ENCODE measurements at places on chromosomes 1 and 21.
A peak's percentile ranks its signal among the peaks of the same experiment; 100 is the strongest.

DNA sequence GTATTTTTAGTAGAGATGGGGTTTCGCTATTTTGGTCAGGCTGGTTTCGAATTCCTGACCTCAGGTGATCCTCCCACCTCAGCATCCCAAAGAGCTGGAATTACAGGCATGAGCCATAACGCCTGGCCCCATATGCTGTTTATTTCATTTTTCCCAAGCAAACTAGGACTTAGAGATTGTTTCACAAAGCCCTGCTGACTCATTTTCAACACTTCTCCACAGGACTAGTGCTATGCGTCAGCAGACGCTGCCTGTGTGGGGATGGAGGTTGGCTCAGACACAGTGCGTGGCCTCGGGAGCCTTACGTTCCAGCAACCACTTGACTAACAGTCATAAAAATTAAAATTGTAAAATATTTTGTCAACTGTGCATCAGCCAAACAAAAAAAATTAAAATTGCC is 22.7 kb downstream of the PKNOX1 start:
- DNase-seq, result no peak

DNA sequence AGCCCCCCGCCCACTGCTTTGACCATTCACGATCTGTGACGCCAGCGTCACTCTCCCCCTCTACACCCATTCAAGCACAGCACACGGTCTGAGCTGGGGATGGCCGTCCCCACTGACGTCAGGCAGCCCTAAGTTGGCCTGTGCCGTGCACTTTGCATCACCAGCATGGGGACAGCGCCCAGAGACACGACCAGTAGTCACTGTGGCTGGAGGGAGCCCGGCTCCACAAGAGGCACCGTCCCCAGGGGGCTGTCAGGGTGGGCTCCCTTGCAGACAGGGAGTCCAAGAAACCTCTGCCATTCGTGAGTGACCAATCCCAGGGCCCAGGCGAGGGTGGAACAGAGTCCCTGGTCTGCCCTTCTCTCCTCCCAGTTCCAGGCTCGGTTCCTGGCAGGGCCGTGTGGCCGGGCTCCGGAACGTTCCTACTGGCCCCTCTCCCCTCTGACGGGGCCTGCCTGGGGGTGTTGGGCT is 2.3 kb downstream of the KRTAP10-8 start:
- no peak for DNase-seq

DNA sequence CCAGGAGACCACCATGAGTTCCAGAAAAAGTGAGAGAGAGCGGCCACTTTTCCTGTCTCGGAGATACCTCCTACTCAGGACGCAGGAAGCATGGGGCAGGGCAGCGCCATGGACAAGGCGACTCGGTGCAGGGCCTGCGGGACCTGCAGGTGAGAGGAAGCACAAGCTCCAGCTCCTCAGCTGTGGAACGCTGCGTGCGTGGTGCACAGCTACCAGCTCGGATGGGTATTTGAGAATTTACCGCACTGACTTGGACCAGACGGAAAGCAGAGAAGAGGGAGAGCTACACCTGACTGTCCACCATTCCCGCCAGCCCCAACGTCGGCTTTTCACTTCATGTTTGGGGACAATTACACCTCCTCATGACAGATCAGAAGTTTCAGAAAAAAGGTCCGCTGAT is 8.2 kb upstream of the CDK11A start:
- DNase-seq, result no peak

- no peak for DNase-seq
These were observed 5.9 kb upstream of the KIF17 start for GRCh38 chr1:20723537-20724363.

- no peak for DNase-seq
These were observed 84.8 kb downstream of the CD58 start for GRCh38 chr1:116485976-116486375.

DNA sequence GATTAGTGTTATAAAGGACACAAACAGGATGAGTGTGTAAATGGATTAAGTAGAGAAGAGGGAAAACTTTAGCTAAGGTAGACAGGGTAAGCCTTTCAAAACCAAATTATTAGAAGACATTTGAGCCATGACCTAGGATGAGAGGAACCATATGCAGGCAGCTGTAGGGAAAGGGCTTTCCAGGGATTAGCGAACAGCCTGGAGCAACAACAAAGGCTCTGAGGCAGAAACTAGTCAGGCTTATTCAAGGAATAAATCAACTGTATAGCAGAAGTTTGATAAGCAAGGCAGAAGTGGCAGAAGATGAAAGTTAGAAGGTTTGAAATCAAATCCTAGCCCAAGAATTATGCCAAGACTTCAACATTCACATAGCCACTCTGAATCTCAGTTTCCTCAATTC is 21.3 kb downstream of the AIDA start:
- DNase-seq, result no peak

DNA sequence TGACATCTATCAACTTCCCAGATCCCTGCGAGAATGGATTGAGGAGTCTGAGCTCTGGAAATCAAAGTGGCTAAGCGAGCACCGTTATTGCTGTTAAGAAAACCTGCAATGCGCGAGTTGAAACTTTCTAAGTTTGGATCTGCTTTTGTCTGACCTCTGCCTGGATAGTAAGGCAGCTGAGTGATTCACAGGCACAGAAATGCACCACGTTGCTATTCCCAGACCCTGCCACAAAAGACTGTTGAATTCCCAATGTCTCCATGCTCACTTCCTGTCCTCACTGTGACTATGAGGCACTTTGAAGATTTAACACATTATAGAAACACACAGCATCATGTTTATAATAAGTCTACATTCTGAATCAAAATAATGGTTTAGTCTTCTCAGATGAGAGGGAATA is 27.1 kb upstream of the CNIH3 start:
- DNase-seq, result no peak

DNA sequence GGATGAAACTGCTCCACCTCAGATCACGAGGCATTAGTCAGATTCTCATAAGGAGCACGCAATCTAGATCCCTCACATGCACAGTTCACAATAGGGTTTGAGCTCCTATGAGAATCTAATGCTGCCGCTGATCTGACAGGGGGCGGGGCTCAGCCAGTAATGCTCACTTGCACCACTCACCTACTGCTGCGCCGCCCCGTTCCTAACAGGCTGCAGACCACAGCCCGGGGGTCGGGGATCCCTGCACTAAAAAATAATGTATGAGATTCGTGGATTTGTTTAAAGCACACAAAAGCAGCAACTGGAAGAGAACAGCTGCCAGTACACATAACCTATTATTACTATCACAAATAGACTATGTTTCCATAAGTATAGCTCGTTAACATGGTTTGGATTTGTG is 72.9 kb downstream of the HLCS start:
- DNase-seq, result no peak

- no peak for DNase-seq
These were observed 12.3 kb downstream of the OR2T11 start for GRCh38 chr1:248622570-248623001.

DNA sequence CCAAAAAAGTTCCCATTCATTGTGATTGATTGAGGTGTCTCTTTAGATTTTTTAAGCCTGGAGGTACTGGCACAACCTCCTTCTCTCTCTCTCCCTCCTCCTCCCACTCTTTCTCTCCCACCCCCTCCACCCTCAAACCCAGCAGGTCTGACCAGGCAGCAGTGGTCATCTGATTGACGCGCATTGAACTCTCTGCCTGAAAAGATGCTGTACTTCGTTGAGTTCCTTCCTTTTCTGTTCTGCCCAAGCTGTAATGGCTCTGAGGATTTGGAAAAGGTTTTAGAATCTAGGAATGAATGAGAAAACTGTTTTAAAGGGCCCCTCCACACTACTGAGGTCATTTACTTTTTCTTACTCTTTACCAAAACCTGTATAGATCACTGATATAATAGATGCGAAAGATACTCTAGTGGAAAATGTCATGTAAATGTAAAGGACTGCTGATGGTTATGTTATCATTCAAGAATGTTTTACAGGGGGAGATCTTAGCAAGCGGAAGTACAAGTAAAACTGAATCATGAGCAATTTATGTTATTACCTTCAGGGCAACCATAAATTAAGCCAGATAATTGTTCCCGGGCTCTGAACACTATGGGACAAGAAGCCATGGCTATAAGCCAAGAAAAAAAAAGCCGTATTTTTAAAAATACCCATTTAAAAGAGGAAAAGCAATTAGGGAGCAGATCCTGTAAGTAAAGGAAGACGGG is 25.2 kb upstream of the DYRK1A start:
- no peak for DNase-seq

DNA sequence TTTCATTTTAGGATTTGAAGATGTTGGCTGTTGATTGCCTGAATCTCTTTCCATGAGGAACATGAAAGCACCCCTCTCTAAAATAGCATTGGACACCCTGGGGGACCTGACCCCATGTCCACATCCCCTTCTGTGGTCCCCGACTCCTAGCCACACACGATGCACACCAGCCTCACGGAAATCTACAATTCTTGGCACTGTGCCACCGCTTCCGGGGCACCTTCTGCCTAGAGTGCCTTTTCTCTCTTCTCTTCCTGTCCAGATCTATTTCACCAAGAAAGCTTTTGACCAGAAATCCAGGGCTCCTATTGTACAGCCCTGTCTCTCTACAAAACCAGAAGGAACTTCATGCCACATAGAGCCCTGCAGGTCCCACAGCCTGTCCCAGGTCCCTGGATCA is 50.3 kb downstream of the MYSM1 start:
- DNase-seq, result no peak

DNA sequence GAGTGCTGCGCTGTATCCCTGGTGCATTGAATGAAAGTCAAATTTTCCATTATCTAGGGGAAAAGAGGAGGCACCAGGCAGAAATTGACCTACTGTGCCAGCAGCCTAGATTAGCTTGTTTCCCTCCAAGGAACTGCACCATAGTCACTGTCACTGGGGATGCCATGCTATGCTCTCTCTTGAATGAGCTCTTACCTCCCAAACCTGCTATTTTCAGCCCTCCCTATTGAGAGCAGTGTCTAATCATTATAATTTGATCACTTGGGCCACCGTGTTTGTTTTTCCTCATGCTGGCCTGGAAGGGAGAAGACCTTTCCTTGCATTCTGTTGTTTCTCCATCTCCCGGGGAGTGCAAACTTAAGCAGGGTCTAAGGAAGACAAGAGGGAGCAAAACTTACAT is 492.9 kb downstream of the SIPA1L2 start:
- DNase-seq, result no peak

DNA sequence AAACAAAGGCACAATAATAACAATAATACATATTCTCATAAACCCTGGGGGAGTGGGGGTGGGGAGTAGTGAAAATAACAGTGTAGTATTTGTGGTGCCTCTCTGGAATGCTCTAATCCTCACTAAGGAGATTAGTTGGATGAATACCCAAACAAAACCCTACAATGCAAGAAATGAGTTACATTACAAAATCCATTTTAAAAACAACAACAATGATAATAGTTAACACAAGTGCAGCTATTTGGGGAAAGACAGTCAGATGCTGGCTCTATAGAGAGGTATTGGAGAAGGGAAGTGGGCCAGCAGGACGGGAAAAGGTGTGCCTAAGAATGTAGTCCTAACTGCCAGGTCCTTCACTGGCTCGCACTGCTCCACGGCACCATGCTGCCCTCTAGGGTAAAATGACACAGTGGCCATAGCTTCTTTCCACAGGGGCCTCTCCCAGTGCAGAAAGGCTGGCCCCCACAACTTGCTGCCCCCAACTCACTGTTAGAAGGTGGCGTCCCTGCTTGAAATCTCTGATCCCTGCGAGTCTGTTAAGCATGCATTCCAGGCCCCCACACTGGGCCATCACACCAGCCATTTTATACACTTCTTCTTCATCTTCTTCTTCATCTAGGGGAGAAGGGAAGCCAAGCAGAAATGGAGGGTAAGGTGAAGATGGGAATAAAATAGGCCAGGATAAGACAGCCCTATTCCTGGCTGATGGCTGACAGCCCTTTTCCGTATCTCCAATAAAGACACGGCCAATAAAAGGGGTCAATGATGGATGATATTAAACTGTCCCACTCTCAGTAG is 113.8 kb downstream of the UBR4 start:
- no peak for DNase-seq

GRCh38 chr1:38605063-38605462 is 254.5 kb downstream of the RRAGC start:
- DNase-seq, result no peak

GRCh38 chr1:101124405-101124804 is 98.8 kb upstream of the DPH5 start:
- no peak for DNase-seq

DNA sequence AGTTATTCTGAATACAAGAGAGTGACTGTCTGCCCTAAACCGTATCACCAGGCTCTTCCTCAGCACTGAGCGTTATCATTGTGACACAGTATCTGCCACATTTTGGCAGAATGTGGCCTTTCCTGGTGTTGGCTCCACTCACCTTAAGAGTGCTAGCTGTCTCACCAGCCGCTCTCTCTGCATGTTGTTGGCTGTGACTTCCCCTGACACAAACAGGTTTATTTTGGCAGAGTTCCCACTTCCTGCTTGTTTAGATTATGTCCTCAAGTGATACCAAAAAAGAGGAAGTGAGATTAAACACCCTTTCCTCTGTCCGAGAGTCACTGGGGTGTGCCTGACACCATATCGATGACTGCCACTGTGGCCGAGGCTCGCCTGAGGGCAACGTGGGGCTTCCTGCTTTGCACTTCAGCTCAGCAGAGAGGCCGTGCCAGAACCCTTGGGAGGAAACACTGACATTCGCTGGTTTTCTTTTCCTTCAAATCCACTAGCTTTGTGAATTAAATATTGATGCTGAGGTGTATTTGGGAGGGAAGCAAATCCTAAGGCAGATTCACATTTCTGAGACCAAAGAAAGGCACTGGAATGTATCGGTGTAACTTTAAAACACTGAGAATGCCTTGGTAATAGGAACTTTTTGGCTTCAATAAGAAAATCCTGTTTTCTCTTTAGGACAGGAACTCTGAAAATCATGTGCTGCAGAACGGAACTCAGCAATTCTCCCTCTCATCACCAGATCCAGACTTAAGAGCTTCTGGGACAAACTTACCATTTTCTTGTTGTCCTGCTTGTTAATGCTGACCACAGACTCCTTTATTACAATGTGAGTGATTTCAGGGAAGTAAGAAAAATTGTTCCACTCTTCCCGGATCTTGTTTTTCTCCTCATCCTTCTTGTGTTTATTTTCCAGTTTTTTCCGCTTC is 102.1 kb downstream of the JAK1 start:
- DNase-seq, result peak; percentile 81

DNA sequence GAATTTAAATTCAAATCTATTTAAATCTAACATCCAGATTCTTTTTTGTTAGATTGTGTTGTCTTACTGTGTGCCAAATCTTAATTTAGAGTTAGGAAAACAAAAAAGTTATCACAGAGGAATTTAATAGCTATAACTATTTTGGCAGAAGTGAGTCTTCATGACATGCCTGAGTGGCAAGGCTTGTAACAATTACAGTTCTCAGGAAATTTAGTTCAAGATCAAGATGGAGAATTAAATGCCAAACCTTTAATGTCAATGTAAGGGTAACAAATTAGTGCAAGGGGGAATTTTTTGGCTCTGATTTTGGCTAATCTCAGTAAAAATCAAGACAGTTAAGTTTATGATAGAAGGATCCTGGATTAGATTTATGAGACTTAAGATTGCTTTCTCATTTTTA is 58.4 kb downstream of the GDAP2 start:
- no peak for DNase-seq

- DNase-seq, result no peak
These were observed 72.9 kb upstream of the CD53 start for GRCh38 chr1:110800079-110800478.

- peak; percentile 48 for DNase-seq
These were observed 997 bp downstream of the IFNAR2 start for GRCh38 chr21:33230545-33231324.

All from stimulated activated naive B cell treated with anti-CD40 and anti-IgM and Interleukin-4, amounts not matched to agents 10 μg/mL and 1 μg/mL and 100 μg/mL, for 72 hours (primary cell).